ENCODE measurements at places on chromosomes 12 and 14. TPM values are rescaled to one million over a fixed set of nuclear protein-coding genes. Genes with fewer than 3 reads are reported as not detected.
A peak's percentile ranks its signal among the peaks of the same experiment; 100 is the strongest.

DNA sequence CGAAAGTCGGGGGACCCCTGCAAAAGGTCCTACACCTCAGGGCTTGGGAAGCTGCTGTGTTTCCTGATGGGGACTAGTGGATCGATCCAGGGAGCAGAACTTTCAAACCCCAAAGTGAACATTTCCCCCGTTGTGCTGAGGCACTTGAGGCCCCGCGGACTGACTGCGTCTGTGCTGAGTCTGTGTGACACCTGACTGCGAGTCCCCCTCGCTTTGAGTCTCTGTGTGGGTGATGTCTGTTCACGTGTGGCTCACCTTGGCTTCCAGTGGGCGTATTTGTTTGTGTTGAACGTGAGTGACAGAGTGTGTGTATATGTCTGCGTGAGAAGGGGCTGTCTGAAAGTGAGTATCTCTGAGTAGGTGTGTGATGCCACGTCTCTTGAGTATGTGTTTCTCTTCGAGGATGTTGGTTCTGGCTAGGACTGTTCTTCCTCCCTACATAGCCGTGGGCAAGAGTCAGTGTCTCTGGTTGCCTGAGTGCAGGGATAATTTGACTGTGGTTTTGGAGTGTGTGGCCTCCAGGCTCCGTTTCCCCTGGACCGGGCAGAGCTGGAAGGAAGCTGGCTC lies 1.3 kb downstream of the TEAD4 start:
- no peak for DNase-seq

DNA sequence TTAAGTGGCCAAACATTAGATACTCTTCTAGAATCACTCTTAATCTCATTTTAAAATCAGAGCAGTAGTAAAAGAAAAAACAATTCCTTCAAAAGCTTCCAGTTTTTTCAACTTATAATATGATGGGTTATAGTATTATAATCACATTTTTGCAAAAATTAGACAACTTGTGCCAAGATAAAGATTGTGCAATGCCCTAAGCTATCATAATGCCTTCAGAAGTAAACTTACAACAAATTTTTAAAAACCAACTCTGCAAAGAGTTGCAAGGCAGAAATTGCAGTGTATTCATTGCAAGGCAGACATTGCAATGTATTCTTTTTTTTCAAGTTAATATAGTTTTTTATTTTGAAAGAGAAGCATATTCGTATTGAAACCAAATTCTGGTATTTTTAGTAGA lies 47.2 kb upstream of the KITLG start:
- DNase-seq = no peak

GRCh38 chr14:51844081-51844881 lies 16.1 kb upstream of the GNG2 start:
- DNase-seq = no peak

- no peak for DNase-seq
These were observed 27.5 kb downstream of the AMN start for GRCh38 chr14:102949801-102950451.

Gene COX8C
- total RNA-seq = not detected

DNA sequence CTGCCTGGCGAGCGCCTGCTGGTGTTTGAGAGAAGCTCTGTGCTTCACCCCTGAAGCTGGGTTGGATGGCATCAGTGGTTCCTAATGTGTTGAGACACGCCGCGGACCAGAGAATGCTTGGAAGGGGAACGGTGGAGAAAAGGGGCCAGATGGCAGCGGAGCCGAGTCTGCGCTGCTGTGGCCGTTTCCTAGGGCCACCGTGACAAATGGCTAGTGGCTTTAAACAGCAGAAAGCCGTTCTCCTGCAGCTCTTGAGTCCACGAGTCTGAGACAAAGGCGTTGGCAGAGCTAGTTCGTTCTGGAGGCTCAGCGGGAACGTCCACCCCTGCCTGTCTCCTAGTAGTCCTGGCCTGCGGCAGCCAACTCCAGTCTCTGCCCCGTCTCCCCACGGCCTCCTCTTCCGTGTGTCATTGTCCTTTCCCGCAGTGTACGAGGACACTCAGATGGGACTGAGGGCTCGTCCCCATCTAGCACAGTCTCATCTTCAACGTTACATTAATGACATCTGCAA lies 103.6 kb downstream of the ADGRD1 start:
- DNase-seq = no peak

Gene ARMH4
- total RNA-seq = 3.1 TPM

DNA sequence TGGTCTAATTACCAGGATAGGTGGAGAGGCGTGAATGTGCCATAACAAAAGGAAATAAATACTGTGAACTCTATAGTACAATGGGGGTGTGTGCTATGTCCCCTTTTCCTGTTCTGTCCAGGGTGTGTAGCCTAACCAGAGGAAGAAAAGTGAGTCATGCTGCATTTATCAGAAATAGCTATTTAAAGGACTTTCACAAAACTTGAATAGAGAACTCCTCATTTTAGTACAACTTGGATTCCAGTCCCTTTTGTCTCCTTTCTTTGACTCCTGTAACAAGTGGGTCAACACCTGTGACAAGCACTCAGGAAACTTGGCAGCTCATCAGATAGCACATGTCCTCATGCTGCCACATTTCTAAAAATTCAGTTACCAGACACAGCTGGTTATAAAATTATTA lies 123.4 kb downstream of the CCDC91 start:
- peak; percentile 40 for DNase-seq

Gene KLRD1
- not detected for total RNA-seq

Gene ADCY6
- total RNA-seq = 14.5 TPM

GRCh38 chr12:121284551-121285390 lies 11.7 kb downstream of the CAMKK2 start:
- no peak for DNase-seq

Gene ACAD10
- total RNA-seq = 3.4 TPM

DNA sequence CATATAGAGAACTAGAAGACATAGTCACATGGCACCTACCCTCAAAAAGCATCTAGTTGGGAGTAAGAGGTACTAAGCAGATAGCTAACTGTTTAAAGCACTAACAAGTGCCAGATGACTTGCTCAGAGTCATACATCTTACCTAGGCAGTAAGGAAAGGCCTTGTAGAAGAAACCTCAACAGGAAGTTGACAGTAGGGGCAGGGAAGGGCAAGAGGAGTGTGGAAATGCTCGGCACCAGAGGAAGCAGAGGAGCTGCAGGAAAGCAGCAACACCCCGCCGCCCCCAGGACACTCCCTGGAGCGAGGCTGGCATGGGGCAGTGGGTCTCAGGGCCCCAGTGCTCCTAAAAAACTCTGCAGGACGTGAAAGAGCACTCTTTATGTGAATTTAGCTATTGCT lies 92.9 kb downstream of the PPP2R5C start:
- no peak for DNase-seq

- peak; percentile 28 for DNase-seq
These were observed 75.0 kb downstream of the TGFB3 start for GRCh38 chr14:75906680-75907280.

- DNase-seq = no peak
These were observed 174.4 kb upstream of the RPH3A start for GRCh38 chr12:112617153-112617505.
